ENCODE measurements at places on chromosomes 12 and 14.

GRCh38 chr14:80095623-80096022, 115.7 kb downstream of the DIO2 start:
- no peak for DNase-seq

GRCh38 chr12:43281563-43281962, 270.4 kb downstream of the ADAMTS20 start:
- DNase-seq, result no peak

GRCh38 chr12:122965321-122965751, 927 bp downstream of the ABCB9 start:
- no peak for DNase-seq

- DNase-seq, result no peak
Observed at GRCh38 chr12:25054076-25054782, 105.3 kb upstream of the BCAT1 start.

DNA sequence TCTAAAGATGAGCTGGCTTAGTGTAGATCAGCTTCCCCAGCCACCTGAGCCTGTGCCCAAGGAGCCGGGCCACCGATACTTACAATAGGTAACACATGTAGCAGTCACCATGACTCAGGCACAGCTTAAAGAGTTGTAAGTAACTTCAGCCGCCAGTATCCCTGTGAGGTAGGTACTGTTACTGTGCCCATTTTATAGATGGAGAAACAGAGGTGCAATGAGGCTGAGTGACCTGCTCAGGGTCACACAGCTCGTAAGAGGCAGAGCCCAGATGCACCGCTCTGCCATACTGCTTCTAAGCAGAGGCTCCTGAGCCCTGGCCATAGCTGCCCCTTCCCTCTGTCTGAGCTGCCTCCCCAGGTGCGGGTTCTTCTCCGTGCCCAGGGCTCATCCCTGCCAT, 58.5 kb downstream of the IQSEC3 start:
- no peak for DNase-seq

- DNase-seq, result no peak
Observed at GRCh38 chr14:23122086-23122485, 3.0 kb upstream of the CEBPE start.

DNA sequence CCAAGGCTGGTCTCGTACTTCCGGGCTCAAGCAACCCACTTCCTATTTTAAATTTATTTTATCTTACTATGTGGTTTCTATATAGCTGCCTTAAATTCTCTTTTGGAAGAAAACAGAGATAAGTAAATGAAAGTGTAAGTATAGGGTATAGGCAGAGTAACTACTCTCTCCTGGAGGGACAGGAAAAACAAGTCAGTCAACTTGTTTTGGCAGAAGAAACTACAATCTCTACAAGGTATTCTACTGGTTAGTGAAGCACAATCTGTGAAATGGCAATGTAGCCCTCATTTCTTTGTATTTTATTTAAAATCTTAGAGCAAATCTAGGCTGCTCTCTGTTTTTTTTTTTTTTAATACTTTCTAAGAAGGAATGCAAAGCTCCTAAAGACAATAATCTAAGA, 55.4 kb downstream of the UBR7 start:
- no peak for DNase-seq

- no peak for DNase-seq
Observed at GRCh38 chr12:103177639-103178255, 220.3 kb downstream of the ASCL1 start.

DNA sequence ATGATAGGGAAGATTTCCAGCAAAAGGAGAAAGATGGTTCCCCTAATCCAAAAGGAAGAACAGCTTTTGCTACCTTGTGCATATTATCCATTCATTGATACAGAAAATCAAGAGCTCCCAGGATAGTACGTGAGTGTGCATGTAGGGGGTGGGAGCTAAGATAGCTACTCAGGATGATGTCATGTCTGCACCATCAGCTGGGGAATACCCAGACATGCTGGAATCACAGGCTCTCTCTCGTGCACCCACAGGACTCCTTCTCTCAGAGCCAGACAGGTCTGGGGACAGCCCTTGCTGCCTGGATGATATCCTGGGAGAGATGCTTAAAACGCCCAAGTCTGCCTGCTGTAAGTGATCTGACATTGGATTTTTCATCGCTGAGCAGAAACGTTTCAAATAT, 38.9 kb downstream of the FOXN3 start:
- DNase-seq, result no peak

DNA sequence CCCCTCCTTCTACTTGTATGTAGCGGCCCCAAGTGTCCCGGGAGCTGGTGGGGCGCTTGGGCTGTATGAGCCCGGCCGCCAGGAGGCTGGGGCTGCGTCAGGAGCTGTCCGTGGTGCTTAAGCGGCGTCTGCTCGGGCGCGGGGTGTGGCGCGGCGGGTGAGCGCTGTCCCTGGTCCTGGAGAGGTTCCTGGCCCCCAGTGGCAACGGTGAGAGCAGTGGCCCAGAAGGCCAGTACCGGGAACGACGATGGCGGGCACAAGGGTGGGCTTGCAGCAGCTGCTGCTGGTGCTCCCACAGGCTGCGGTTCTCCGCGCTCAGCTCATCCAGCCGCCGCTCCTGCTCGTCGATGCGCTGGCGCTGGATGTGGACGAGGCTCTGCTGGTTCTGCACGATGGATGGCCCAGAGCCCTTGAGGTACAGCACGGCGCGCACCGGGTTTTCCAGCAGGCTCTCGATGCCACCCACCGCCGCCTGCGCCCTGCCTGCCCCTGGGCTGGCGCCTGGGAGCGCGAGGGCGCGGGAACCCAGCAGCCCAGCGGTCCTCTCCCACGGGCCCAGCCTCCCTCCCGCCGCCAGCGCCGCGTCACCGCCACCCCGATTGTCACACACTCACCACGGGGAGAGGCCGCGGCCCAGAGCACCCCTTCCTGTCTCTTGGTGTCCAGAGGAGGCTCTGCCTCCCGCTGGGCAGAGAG, 41.9 kb upstream of the FKBP4 start:
- peak; percentile 79 for DNase-seq

DNA sequence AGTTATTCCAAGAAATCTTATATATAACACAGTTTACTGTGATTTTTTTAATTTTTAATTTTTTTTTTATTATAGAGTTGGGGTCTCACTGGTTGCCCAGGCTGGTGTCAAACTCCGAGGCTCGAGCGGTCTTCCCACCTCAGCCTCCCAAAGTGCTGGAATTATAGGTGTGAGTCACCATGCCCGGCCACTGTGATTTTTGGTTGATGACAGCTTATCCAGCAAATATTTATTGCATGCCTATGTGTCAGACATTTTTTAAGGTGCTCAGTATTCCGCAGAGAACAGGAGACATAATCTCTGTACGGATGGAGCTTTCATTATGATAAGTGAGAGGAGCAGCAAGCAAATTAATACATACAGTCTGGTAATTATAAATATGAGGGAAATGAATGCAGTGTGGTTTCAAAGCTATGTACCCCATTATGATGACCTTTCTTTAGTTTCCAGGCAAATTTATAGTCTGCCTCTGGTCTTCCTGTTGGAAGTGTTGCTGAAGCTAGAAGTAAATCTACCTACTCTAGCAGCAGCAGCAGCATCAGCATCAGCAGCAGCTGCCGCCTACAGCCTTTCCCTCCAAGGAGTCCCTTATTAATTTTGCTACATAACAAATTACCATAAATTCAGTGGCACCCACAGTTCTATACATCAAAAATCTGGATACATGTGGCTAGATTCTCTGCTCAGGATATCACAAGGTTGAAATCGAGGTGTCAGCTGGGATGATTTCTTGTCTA, 32.3 kb downstream of the FRS2 start:
- DNase-seq, result no peak

- DNase-seq, result peak; percentile 79
Observed at GRCh38 chr12:120640861-120641833, 721 bp downstream of the CABP1 start.

DNA sequence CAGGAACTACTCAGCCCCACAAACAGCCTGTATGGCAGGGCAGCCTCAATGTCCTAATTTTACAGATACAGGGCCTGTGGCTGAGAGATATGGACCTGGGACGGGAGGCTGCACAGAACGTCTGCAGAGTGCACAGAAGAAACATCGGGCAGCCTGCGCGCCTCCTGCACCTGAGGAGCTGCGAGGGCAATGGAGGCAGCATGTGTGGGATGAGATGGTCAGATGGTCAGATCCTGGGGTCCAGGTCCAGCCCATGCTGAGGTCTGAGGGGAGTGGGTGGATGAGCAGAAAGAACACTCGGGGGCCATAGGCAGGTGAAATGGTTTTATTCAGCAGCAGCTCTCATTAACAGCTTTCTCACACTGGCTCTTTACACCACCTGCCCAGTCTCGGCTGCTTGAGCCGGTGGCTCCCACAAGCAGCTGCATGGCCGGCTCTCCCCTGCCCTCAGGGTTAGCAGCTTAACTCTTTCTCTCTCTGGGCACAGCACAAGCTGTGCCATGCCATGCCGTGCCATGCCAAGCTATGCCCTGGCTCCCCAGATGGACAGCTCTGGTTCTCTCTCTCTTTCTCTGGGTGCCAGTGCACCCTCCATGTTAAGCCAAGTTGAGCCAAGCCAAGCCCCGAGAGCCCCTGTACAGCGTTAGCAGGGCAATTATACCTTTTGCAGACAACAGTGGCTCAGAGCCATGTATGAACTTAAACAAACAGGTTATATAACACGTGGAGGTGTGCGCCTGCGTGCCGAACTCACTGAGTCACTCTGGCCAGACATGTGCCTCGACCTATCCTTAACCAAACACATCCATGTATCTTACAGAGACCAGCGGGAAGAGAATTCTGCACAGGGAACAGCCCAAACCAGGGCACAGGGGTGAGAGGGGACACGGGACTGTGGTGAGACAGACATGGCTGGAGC, 47.6 kb downstream of the RIMBP2 start:
- no peak for DNase-seq

GRCh38 chr12:102462795-102463465, 17.4 kb downstream of the IGF1 start:
- no peak for DNase-seq

GRCh38 chr14:81433378-81433777, 33.3 kb upstream of the STON2 start:
- DNase-seq, result no peak

DNA sequence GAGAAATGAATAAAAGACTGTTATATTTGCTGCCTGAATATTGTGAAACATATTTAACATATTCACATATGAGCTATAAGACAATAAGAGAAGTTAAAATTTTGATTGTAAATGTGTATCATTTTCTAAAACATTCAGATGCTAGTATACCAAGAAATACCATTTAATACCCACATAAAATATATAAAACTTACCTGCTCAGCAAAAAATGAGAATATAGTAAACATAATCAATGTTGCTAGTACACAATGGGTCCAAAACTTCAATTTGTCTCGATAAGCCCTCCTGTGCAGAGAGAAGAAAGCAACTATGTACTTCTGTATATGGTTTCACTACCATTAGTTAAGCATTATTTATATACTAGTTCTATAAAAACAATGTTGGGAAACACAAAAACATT, 9.6 kb upstream of the SYCP3 start:
- no peak for DNase-seq

- DNase-seq, result no peak
Observed at GRCh38 chr12:43973993-43974392, 138.1 kb downstream of the TMEM117 start.

DNA sequence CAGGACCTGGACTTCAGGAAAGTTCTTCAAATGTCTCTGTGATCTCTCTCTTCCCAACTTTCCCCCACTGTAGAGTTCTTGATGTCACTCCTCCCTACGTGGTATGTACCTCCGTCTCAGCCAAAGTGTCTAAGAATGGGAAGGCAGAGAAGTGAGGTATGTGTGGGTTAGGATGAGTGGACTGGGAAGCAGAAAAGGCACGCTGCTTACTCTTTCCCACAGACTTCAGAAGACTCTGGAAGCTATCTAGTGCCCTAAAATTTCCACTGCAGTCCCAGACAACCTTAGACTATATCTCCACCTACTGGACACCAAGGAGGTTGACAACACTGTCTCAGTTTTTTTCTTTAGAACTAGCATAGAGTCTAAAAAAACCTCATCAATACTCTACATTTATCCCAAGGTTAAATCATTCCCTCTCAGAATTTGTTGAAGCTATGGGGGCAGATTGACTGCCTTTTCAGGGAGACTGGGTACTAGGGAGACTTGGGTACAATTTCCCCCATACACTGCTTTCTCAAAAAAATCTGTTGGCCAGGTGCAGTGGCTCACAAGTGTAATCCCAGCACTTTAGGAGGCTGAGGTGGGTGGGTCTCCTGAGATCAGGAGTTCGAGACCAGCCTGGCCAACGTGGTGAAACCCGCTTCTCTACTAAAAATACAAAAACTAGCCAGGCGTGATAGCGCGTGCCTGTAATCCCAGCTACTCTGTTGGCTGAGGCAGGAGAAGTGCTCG, 20.6 kb upstream of the ITGA5 start:
- no peak for DNase-seq

- DNase-seq, result no peak
Observed at GRCh38 chr12:98121963-98122362, 393.4 kb upstream of the TMPO start.

GRCh38 chr12:42916143-42916542, 326.6 kb upstream of the PRICKLE1 start:
- DNase-seq, result no peak

- no peak for DNase-seq
Observed at GRCh38 chr14:60654334-60654821, 5.1 kb upstream of the SIX1 start.

DNA sequence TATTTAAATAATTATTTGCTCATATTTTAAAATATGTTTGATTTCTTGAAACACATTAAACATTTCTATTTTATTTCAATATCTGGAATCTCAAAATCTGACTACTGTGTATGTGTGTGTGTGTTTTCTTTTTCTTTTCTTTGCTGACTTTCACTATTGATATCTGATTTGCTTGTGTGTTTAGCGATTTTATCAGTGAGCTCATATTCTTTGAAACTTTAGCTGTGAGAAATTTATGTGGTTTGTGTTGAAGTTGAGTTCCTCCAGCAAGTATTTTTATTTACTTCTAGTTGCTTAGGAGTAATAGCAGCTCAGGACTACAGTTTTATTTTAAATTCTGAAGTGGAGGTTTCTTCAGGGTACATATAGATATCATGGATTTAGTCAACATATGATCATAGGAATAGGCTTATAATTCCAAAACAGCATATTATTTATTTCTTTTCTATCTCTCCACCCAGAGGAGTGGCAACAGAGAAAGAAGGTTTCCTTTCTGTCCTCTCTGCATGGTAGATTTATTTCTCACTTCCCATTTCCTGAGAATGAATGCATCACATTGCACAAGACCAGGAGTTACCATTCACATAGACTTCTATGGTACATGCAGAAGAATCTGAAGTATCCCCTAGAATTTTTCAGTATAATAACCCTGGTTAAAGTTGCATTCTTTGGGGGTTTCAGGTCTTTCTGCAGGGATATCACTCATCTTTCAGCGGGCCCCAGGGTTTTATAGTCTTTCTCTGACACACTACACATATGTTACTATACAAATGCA, 60.5 kb downstream of the PTPRQ start:
- DNase-seq, result no peak

- peak; percentile 44 for DNase-seq
Observed at GRCh38 chr12:92242907-92243306, 97.3 kb upstream of the BTG1 start.

All from right cardiac atrium (tissue), 5 donors.